ENCODE measurements at places on chromosomes 16 and 17. TPM values are rescaled to one million over a fixed set of nuclear protein-coding genes. Genes with fewer than 3 reads are reported as not detected.

DNA sequence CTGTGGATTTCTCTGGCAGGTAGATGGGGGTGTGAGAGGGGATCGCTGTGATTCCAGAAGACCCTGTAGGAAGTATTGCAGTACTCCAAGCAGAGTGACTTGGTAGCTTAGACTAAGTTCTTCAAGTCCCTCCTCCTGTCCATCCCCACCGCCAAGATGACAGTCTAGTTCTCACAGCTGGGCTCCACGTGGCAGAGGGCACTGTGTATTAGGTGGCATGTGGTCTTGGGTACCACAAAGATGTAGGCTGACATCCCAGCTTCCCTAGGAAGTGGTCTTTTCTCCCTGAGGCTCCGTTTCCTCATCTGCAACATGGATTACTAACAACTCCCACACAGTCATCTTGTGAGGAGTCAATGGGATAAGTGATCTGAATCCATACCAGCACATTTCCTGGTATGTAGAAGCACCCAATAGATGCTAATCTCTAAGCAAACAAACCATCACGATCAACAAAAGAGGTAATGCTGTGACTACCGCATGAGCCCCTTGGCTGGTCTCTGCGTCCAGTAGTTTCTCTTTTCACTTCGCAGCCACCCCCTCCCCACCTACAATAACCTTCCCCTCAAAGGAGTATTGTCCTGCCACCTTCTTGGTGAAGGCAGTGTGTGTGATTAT, 349.1 kb upstream of the EEF2KMT start:
- no peak for DNase-seq

GRCh38 chr17:1759529-1759928, 2.3 kb upstream of the SERPINF1 start:
- DNase-seq: no peak

- no peak for DNase-seq
These were observed 13.9 kb upstream of the SCNN1B start for GRCh38 chr16:23288209-23288608.

CCT6B gene
- 4.0 TPM for total RNA-seq

CDH15 gene
- 3.8 TPM for total RNA-seq

DNA sequence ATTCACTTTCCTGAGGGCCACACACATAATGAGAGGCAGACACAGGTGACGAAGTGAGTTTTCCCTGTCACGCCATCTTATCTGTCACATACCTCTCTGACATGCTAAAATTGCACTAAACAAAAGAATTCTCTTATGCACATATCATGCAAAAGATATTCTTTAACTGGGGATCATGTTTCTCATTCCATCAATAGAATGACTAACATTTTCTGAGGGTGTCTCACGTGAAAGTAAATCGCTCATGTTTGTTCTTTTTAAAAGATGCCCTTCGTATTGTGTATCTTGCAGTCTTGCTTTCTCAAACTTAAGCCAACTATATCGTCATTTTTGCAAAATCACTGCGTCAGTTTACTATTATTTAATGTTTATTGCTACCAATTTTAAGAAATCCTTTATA, 306.4 kb downstream of the WWOX start:
- DNase-seq: no peak

NLRC3 gene
- total RNA-seq: 0.73 TPM

GRCh38 chr16:23310217-23310616, 8.1 kb downstream of the SCNN1B start:
- DNase-seq: no peak

DPEP1 gene
- total RNA-seq: 2.5 TPM

HS3ST3B1 gene
- 1.4 TPM for total RNA-seq

GRCh38 chr16:4136229-4136813, 20.1 kb upstream of the ADCY9 start:
- no peak for DNase-seq

DNA sequence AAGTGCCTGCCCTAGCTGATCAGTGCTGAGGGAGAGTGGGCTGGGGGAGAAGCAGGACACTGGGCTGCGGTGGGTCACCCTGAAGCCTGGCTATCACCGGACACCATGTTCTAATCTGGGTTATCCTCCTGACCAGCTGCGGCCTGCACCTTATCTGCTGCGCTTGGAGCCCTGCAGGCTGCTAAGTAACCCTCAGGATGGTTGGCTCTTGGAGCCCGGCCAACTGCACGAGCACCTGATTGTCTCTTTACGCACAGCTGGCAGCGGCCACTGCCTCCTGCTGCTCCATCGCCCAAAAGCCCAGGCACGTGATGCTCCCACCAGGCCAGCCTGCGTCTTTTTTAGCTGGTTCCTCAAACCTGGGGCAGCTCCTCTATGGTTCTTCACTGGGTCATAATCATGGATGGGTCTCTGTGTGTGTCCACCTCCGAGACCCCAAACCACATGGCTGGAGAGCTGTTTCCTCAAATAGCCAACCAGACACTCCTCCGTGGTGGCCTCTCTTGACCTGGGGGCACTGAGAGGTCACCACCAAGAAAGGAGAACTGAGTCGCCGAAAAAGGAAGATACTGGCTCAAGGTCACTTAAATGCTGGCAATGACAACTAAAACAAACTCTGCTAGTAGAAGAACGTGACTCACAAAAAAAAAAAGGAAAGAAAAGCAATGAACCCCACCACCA, 21.7 kb downstream of the SPHK1 start:
- DNase-seq: no peak

GSG1L gene
- 6.7 TPM for total RNA-seq

KRTAP4-4 gene
- total RNA-seq: not detected
